Activated gamma-delta T cell treated with anti-CD3 and anti-CD28 coated beads, Interleukin-2, amount 50 U/mL, for 16 hours (primary cell): ENCODE measurements at places on chromosomes 1 and 21.

- DNase-seq: no peak
These were observed 7.1 kb upstream of the IKBKE start for GRCh38 chr1:206463137-206463536.

DNA sequence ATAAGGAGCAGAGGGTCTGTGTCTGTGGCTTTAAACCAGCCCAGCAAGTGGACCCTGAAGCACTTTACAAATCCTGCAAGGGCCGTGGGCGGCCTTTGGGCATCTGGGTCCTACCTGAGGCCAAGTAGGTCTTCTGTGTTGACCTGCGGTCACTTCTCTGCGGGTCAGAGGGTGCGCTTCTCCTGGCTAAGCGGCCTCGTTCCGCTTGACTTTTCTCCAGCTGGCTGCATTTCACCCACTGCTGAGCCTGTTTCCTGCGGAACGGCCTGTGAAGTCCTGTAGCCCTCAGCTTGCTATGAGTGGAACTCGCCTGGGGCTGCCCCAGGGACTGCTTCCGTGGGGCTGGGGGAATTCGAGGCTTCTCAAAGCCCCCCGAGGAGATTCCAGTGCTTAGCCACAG lies 43.3 kb downstream of the SLC37A1 start:
- DNase-seq: no peak

- no peak for DNase-seq
These were observed 24.8 kb downstream of the TP53BP2 start for GRCh38 chr1:223820971-223821370.

DNA sequence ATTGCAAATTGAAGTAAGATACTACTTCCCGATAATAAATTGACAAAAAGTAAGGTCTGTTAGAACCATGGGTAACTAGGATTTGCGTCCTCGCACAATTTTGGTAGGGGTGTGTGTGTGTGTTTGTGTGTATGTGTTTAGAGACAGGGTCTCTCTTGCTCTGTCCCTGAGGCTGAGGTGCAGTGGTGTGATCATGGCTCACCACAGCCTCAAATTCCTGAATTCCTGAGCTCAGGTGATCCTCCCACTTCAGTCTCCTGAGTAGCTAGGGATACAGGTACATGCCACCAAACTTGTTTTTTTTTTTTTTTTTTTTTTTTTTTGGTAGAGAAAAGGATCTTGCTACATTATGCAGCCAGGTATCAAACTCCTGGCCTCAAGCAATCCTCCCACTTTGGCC lies 209.2 kb upstream of the ESRRG start:
- DNase-seq: no peak

- DNase-seq: no peak
These were observed 260.5 kb downstream of the DYRK1A start for GRCh38 chr21:37627074-37627473.

- no peak for DNase-seq
These were observed 353.3 kb downstream of the PBX1 start for GRCh38 chr1:164912290-164912689.
